Uterus (tissue), 4 donors: ENCODE measurements at places on chromosomes 5 and 9. TPM values are rescaled to one million over a fixed set of nuclear protein-coding genes. Genes with fewer than 3 reads are reported as not detected.

GRCh38 chr5:104385906-104386305 lies 823.3 kb upstream of the NUDT12 start:
- no peak overlapping the region for H3K27ac ChIP-seq
- no peaks in the 10 kb centered on the region for H3K27me3 ChIP-seq
- DNase-seq, result no peak

DRD1 gene
- total RNA-seq, result not detected

DNA sequence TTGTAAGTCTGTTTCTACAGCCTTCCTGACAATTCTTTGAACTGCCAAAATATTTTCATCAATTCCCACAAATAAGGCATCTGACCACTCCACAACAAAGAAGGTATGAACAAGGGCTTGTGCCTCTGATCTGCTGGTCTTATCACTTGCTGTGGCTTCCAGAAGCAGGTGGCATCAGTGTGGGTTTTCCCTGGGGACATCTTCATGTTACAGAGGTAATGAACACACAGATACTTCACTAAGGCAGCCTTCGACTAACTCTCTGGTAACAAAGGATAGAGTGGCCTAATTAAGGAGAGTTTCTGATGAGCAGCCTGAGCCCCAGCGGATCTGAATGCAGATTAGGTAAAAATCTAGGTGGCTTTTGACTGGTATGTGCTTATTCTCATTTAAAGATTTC lies 15.2 kb upstream of the ERAP2 start:
- H3K4me3 ChIP-seq, result no peak overlapping the region
- no peaks in the 10 kb centered on the region for H3K36me3 ChIP-seq
- no peaks in the 10 kb centered on the region for H3K4me1 ChIP-seq
- DNase-seq, result no peak

PCDHGB3 gene
- total RNA-seq, result 5.9 TPM

DNA sequence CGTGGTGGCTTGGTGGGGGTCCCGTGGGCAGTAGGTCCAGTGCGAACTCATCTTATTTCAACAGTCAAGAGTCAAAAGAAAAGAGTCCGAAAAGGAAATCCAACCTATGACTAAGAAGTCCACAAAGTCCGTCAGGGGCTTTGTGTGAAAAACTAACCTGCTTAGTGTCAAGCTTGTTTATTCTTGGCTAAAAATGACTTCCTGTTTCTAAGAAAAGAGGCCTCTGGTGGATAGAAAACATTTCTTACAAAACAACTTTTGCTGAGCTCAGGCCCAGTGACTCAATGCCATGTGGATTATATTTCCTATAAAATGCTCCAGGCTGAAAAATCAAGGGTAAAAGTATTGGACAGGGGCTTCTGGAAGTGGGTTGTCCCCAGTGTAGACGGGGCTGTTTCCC lies 105.9 kb downstream of the GADD45G start:
- peak overlapping the region; percentile 59 for H3K27ac ChIP-seq
- H3K4me1 ChIP-seq, result no peaks in the 10 kb centered on the region
- H3K27me3 ChIP-seq, result no peaks in the 10 kb centered on the region
- H3K4me3 ChIP-seq, result no peak overlapping the region
- H3K36me3 ChIP-seq, result no peaks in the 10 kb centered on the region

ECSCR gene
- 59.4 TPM for total RNA-seq

DNA sequence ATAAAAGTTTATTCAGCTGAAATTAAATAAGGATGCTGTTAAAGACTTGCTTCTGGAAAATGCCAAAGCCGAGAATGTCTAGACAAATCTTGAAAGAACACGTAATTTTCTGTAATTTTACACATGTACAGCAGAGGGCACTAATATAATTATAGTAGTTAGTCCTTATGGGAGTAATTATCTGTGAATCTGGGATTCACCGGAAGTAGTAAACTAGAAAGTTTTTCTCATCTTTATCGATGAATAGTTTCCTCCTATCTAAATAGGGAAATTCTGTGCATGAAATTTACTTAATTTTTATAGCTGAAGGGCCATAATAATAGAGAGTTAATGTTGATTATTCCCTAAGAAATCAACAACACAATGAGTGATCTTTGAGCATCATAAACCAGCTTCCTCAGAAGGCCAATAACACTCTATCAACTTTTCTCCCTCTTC lies 18.4 kb upstream of the CNTLN start:
- H3K4me1 ChIP-seq, result no peaks in the 10 kb centered on the region
- H3K27ac ChIP-seq, result peak overlapping the region; percentile 44
- DNase-seq, result no peak
- no peaks in the 10 kb centered on the region for H3K36me3 ChIP-seq

LRRTM2 gene
- total RNA-seq, result 0.55 TPM

RPS23 gene
- 2,549 TPM for total RNA-seq

- H3K4me3 ChIP-seq, result no peak overlapping the region
- no peaks in the 10 kb centered on the region for H3K4me1 ChIP-seq
- no peak for DNase-seq
- no peaks in the 10 kb centered on the region for H3K36me3 ChIP-seq
- H3K27ac ChIP-seq, result no peak overlapping the region
These were observed 142.3 kb downstream of the GRIA1 start for GRCh38 chr5:153632748-153633290.

DNA sequence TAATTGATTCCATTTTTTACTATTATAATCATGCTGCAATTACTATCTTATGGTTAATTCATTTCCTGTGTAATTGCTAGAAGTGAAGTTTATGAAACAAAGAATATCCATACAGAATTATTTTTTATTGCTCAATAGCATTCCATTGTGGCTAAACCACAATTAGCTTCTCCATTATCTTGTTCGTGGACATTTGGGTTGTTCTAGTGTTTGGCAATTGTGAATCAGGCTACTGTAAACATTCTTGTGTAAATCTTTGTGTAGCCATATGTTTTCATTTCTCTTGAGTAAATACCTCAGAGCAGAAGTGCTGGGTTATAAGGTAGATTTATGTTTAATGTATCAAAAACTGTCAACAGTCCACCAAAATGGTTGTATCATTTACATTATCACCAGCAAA lies 341.1 kb downstream of the MAT2B start:
- H3K27ac ChIP-seq, result no peak overlapping the region
- H3K36me3 ChIP-seq, result no peaks in the 10 kb centered on the region

GRCh38 chr9:124442826-124443225 lies 7.4 kb upstream of the ADGRD2 start:
- H3K4me1 ChIP-seq, result no peaks in the 10 kb centered on the region
- no peak overlapping the region for H3K4me3 ChIP-seq
- no peak overlapping the region for H3K27ac ChIP-seq

- H3K4me3 ChIP-seq, result no peak overlapping the region
- no peaks in the 10 kb centered on the region for H3K4me1 ChIP-seq
- no peak overlapping the region for H3K27ac ChIP-seq
- H3K27me3 ChIP-seq, result no peaks in the 10 kb centered on the region
- DNase-seq, result no peak
These were observed 85.4 kb downstream of the KCNN2 start for GRCh38 chr5:114447084-114447773.

- no peaks in the 10 kb centered on the region for H3K4me1 ChIP-seq
- peak; percentile 23 for DNase-seq
- H3K4me3 ChIP-seq, result no peak overlapping the region
- no peaks in the 10 kb centered on the region for H3K36me3 ChIP-seq
- H3K27me3 ChIP-seq, result no peaks in the 10 kb centered on the region
These were observed 7.2 kb upstream of the ABLIM3 start for GRCh38 chr5:149133795-149134777.

DNA sequence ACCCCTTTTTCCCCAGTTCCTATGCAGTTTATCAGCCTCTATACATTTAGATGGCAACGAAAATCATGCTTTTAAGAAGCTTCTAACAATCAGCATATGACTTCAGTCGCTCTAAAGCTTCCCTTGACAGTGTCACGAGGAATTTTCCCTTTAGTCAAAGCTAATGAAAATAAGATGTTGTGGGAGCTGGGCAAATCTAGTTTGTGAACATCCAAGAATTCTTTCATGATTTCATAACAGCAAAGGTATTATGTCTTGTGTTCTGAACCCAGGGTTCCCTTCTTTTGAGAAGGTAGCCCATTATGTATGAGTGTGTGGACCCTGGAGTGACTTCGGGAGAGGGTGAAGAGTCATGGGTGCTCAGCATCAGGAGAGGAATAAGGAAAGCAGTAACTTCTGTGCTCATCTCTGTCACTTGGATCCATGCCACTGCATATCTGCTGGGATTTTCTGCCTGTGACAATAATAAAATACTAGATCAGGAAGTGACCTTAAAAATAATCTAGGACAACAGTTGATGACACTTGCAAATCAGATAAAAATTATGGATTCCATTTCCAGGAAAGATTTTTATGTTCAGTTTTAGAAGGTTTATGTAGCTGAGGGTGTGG lies 102.4 kb downstream of the PCSK1 start:
- no peak overlapping the region for H3K4me3 ChIP-seq
- no peaks in the 10 kb centered on the region for H3K27me3 ChIP-seq
- no peak overlapping the region for H3K27ac ChIP-seq
- no peaks in the 10 kb centered on the region for H3K4me1 ChIP-seq

DNA sequence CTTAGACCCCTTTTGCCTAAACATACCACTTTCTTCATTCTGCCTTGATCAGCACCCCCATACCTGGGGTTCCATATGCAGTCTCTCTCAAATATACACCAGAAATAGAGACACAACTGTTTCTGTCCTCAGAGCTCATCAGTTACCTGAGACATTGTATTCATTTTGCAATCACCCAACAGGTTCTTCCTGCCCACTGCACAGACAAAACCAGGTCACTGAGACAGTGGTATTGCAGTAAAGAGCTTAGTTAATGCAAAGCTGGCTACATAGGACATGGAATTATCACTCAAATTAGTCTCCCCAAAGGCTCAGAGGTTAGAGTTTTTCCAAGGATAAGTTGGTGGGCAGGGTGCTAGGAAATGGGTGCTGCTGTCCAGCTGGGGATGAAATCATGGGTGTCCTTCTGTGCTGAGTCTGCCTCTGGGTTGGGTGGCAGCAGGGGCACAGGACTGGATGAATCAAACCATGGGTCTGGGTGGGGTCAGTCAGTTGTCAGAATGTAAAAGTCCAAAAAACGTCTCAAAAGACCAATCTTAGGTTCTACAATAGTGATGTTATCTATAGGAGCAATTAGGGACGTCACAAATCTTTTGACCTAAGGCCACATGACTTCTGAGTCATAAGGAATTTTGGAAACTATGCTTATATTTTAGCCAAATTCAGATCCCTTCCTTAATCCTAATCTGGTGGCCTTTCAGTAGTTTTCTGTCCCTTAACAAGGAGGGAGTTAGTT lies 41.0 kb downstream of the KCNV2 start:
- H3K36me3 ChIP-seq, result no peaks in the 10 kb centered on the region
- H3K4me3 ChIP-seq, result no peak overlapping the region
- DNase-seq, result no peak
- no peaks in the 10 kb centered on the region for H3K4me1 ChIP-seq
- no peaks in the 10 kb centered on the region for H3K27me3 ChIP-seq

GRCh38 chr5:58259685-58260152 lies 200.2 kb downstream of the PLK2 start:
- no peak overlapping the region for H3K4me3 ChIP-seq
- H3K36me3 ChIP-seq, result no peaks in the 10 kb centered on the region
- no peak overlapping the region for H3K27ac ChIP-seq
- H3K4me1 ChIP-seq, result no peaks in the 10 kb centered on the region

GRCh38 chr9:130020618-130021017 lies 22.4 kb downstream of the FNBP1 start:
- peak overlapping the region; percentile 46 for H3K27ac ChIP-seq
- no peaks in the 10 kb centered on the region for H3K36me3 ChIP-seq
- no peaks in the 10 kb centered on the region for H3K27me3 ChIP-seq
- DNase-seq, result no peak
- H3K4me1 ChIP-seq, result peaks cover 11% of the 10 kb centered on the region

DNA sequence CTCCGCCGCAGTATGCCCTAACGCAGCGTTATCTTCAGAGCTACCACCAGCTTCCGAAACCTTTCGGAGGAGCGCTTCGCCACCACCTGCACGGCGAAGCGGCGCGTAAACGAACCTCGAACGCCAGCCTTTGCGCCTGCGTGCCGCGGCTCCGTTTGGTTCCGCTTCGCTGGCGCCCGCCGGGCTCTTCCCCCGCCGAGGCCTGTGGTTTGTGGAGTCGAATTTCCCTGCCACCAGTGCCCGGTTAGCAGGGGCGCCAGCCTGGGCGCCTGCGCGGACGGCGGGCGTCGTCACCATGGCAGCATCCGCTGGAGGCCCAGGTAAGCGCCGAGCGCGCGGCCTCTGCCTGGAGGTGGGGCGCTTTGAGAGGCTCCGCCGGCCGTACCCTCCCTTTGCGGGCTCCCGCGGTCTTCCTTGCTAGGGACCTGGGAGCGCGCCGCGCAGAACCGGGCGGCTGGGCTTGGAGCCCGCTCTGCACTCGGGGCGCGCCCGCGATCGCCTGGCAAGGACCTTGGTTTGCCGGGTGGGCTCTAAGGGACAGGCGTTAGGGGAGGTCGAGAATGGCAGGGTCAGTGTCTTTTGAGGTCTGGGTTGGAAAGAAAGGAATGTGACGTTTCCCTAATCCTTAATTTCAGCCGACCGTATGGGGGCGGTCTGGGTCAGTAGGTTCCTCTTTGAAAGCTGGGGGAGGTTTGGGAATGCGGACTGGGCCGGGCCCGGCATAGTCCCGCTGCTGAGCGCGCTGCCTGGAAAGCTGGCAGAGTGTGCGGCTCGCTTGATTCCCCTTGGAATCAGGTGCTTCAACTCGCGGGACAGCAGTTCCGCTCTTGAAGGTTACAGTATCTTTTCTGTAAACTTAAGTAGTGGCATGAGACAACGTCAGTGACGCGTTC lies at the start of gene FAM151B:
Gene FAM151B (plus strand): TSS at position 272 of the 893 bp plus-strand sequence. CDS start 24 bp downstream, at position 296.
- no peaks in the 10 kb centered on the region for H3K27me3 ChIP-seq
- H3K4me1 ChIP-seq, result no peaks in the 10 kb centered on the region
- DNase-seq, result peak; percentile 73
- H3K36me3 ChIP-seq, result no peaks in the 10 kb centered on the region

DNA sequence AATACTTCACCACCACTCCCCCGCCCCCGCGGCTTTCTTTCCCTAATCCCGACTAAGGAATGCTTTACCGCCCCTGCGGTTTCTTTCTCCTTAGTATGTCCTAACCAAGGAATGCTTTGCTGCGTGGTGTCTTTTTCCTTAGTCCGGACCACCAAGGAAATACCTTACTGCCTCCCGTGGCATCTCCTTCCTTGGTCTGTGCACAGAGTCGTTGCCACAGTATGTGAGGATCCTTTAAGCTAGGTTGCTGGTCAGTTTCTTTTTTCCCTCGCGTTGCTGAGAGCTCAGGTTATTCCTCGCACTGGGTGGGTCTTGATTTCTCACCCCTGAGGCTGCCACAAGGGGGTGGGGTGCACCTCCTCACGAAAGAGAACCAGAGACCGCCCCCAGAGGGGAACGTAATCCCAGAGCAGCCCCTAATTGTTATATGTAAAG lies 309.4 kb downstream of the NR3C1 start:
- H3K27ac ChIP-seq, result no peak overlapping the region
- DNase-seq, result no peak
- H3K27me3 ChIP-seq, result no peaks in the 10 kb centered on the region
- no peaks in the 10 kb centered on the region for H3K36me3 ChIP-seq
- no peak overlapping the region for H3K4me3 ChIP-seq
- no peaks in the 10 kb centered on the region for H3K4me1 ChIP-seq

DEPDC1B gene
- not detected for total RNA-seq

GRCh38 chr9:123548741-123549545 lies 192.9 kb downstream of the CRB2 start:
- H3K36me3 ChIP-seq, result no peaks in the 10 kb centered on the region
- peaks cover 4% of the 10 kb centered on the region for H3K4me1 ChIP-seq
- no peak for DNase-seq
- no peak overlapping the region for H3K27ac ChIP-seq
- no peaks in the 10 kb centered on the region for H3K27me3 ChIP-seq
- no peak overlapping the region for H3K4me3 ChIP-seq
